ENCODE measurements at places on chromosomes 3 and 15. TPM values are rescaled to one million over a fixed set of nuclear protein-coding genes. Genes with fewer than 3 reads are reported as not detected.

LMAN1L gene
- not detected for total RNA-seq

TRPM7 gene
- 28.4 TPM for total RNA-seq

GCSAM gene
- total RNA-seq, result not detected

ACKR4 gene
- total RNA-seq, result not detected

KNG1 gene
- not detected for total RNA-seq

FHIT gene
- total RNA-seq, result 13.8 TPM

ZPLD1 gene
- not detected for total RNA-seq

TICRR gene
- total RNA-seq, result 3.4 TPM

MYEF2 gene
- 11.3 TPM for total RNA-seq

DCP1A gene
- total RNA-seq, result 17.8 TPM

LRRN1 gene
- not detected for total RNA-seq

CCDC54 gene
- not detected for total RNA-seq

NIT2 gene
- 35.4 TPM for total RNA-seq

GATM gene
- total RNA-seq, result 26.7 TPM

CPNE4 gene
- not detected for total RNA-seq

NIPA2 gene
- 137 TPM for total RNA-seq

TLR9 gene
- not detected for total RNA-seq

GRAMD1C gene
- 8.1 TPM for total RNA-seq

GRK7 gene
- not detected for total RNA-seq

TASOR gene
- total RNA-seq, result 37.0 TPM

ANKUB1 gene
- total RNA-seq, result not detected

SATB1 gene
- total RNA-seq, result not detected

NEIL1 gene
- 9.1 TPM for total RNA-seq

CYP8B1 gene
- not detected for total RNA-seq

MBNL1 gene
- total RNA-seq, result 61.2 TPM

SH2D7 gene
- not detected for total RNA-seq

LRRC2 gene
- total RNA-seq, result not detected

THSD4 gene
- total RNA-seq, result 0.31 TPM

TERC gene
- total RNA-seq, result 204 TPM

TTLL13 gene
- not detected for total RNA-seq

CCK gene
- total RNA-seq, result not detected

SOX2 gene
- not detected for total RNA-seq

PRR23A gene
- not detected for total RNA-seq

NR1D2 gene
- 7.9 TPM for total RNA-seq

MKRN3 gene
- total RNA-seq, result 0.25 TPM

SPPL2A gene
- 50.6 TPM for total RNA-seq

SLC12A1 gene
- not detected for total RNA-seq

CYP1A1 gene
- total RNA-seq, result not detected

VPS13C gene
- total RNA-seq, result 23.4 TPM

VEPH1 gene
- total RNA-seq, result 25.3 TPM

ISG20 gene
- 6.6 TPM for total RNA-seq

DNAH12 gene
- total RNA-seq, result not detected

MITF gene
- 116 TPM for total RNA-seq

ASB14 gene
- total RNA-seq, result not detected

CACNA2D3 gene
- total RNA-seq, result not detected

NR1I2 gene
- not detected for total RNA-seq

ULK3 gene
- 32.1 TPM for total RNA-seq

PCLAF gene
- total RNA-seq, result 138 TPM

GOLGA6L10 gene
- total RNA-seq, result 0.47 TPM

SCG5 gene
- total RNA-seq, result not detected

Measured in G401 (cell line).